Heart right ventricle (tissue), 16 donors: ENCODE measurements at places on chromosomes 7 and 10.

GRCh38 chr10:29245476-29245875 lies 43.4 kb upstream of the LYZL1 start:
- H3K36me3 ChIP-seq: no peaks in the 10 kb centered on the region
- no peaks in the 10 kb centered on the region for H3K4me1 ChIP-seq
- H3K27me3 ChIP-seq: peaks cover 3% of the 10 kb centered on the region
- DNase-seq: no peak

- H3K4me1 ChIP-seq: no peaks in the 10 kb centered on the region
- no peaks in the 10 kb centered on the region for H3K36me3 ChIP-seq
- no peaks in the 10 kb centered on the region for H3K27me3 ChIP-seq
- no peak overlapping the region for H3K4me3 ChIP-seq
These were observed 143.9 kb upstream of the SEMA3C start for GRCh38 chr7:81062755-81063154.

DNA sequence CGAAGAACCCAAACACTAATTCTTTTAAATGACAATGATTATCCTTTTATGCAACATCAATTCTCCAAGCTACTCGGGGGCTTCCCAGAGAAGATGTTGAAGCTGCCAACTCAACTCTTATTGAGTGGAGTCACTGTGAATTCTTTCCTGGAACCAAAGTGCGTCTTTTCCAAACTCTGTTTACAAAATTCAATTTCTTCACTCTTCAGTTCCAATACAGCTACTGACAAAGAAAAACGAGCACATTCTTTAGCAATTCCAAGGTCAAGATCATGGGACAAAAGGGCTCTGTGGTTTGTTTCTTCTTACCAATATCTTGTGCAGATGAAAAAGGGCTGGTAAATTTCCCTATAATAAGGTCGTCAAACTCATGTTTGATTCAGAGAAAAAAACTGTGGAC lies 74.2 kb downstream of the FAS start:
- H3K4me3 ChIP-seq: no peak overlapping the region
- no peak overlapping the region for H3K27ac ChIP-seq
- H3K36me3 ChIP-seq: no peaks in the 10 kb centered on the region
- no peak for DNase-seq
- H3K4me1 ChIP-seq: peaks cover 18% of the 10 kb centered on the region

GRCh38 chr7:33677556-33677955 lies 227.8 kb upstream of the BMPER start:
- H3K4me1 ChIP-seq: no peaks in the 10 kb centered on the region
- DNase-seq: no peak
- no peaks in the 10 kb centered on the region for H3K27me3 ChIP-seq
- H3K4me3 ChIP-seq: no peak overlapping the region
- no peak overlapping the region for H3K27ac ChIP-seq

DNA sequence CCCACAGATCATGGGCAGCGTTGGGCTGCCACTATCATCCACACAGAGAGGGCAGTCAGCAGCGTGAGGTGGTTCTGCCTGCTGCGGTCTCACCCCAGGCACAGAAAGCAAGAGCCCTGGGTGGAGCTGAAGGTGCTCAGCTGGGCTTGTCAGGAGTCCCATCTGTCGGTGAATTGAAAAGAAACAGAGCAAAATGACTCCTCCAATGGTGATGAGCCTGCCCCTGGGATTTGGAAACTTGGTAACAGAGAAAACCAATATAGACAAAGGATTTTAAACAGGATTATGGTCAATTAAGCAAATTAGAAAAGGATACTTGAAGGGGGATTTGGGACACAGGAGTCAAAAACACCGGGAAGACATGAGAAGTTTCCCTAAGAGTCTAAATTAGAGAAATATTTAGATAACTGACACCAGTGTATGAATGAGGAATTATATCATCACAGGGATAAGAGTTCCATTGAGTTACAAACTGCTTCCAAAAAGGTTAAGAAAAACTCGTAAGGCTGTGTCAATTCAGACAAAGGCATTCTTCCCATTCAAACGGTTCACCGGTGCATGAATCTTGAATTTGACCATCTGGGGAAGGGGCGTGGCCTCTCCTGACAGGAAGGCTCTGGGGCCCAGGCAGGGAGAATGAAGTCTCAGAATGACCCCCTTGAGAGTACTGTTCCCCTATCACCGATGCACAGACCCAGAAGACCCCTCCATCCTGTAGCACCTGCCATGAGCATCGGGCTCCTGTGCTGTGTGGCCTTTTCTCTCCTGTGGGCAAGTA lies 70.0 kb upstream of the PRSS58 start:
- H3K27me3 ChIP-seq: peaks cover 15% of the 10 kb centered on the region
- no peak overlapping the region for H3K4me3 ChIP-seq
- no peaks in the 10 kb centered on the region for H3K4me1 ChIP-seq

DNA sequence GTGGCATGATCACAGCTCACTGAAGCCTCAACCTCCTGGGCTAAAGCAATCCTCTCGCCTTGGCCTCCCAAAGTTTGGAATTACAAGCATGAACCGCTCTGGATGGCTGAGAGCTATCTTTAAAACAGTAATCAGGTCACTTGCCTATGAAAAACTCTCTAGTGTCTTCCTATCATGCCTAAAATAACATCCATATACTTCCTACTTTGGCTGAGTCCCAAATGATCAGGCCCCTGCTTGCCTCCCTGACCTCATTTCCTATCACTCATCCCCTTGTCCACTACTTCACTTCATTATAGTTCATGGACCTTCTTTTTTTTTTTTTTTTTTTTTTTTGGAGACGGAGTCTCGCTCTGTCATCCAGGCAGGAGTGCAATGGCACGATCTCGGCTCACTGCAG lies 28.0 kb downstream of the SEPTIN7 start:
- H3K27me3 ChIP-seq: no peaks in the 10 kb centered on the region
- H3K4me1 ChIP-seq: peaks cover 3% of the 10 kb centered on the region
- H3K4me3 ChIP-seq: no peak overlapping the region
- H3K36me3 ChIP-seq: no peaks in the 10 kb centered on the region

DNA sequence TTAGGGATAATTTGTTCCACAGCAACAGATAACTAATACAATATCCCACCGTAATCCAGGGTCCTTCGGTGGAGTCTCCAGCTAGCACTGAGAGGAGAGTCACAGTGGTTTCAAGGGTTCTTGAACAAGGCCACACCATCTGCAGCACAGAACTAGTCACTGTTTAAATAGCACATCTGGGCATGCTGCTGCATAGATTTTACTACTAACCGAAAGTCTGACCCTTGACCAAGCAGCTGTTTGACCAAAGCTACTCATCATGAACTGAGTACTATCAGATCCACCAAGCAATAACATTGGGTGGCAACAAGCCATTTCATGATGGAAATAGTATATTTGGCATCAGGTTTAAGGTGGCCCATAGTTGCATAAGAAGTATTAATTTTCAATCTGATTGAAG lies 53.2 kb downstream of the ANKMY2 start:
- no peak overlapping the region for H3K27ac ChIP-seq
- no peak overlapping the region for H3K4me3 ChIP-seq
- DNase-seq: no peak
- H3K36me3 ChIP-seq: peaks cover 4% of the 10 kb centered on the region
- H3K27me3 ChIP-seq: no peaks in the 10 kb centered on the region

DNA sequence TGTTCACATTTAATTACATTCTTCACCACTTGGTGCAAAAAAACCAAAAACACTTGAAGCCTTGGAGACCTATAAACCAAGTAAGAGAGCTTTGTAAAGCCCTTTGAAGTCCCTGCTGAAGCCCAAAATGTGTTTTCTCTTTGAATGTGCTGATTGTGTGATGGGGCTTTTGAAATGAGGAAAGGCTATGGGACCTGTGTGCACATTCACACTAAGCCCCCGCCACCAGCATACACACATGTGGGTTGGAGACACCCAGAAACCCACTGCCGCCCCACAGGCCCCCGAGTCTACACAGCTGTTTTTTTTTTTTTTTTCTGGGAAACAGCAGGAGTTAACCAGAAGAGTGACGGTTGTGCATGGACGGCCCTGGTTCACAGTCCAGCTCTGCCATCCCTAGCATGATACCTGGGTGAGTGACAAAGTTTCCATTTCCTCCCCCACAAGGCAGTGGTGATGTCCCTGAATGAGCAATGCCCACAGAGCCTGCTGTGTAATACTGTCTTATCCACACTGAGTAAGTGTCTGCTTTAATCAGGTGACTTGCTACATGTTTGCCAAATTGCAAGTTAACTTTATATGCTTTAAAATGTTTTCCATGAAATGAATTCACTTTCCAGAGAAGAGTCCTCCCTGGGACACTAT lies 154.6 kb upstream of the GDF10 start:
- H3K4me3 ChIP-seq: no peak overlapping the region
- H3K27ac ChIP-seq: no peak overlapping the region
- H3K4me1 ChIP-seq: no peaks in the 10 kb centered on the region
- H3K36me3 ChIP-seq: no peaks in the 10 kb centered on the region
- no peak for DNase-seq
- no peaks in the 10 kb centered on the region for H3K27me3 ChIP-seq

- no peaks in the 10 kb centered on the region for H3K27me3 ChIP-seq
- H3K4me3 ChIP-seq: no peak overlapping the region
- no peaks in the 10 kb centered on the region for H3K36me3 ChIP-seq
- DNase-seq: no peak
- H3K4me1 ChIP-seq: peaks cover 16% of the 10 kb centered on the region
- no peak overlapping the region for H3K27ac ChIP-seq
These were observed 92.6 kb downstream of the MLLT10 start for GRCh38 chr10:21626457-21627161.

DNA sequence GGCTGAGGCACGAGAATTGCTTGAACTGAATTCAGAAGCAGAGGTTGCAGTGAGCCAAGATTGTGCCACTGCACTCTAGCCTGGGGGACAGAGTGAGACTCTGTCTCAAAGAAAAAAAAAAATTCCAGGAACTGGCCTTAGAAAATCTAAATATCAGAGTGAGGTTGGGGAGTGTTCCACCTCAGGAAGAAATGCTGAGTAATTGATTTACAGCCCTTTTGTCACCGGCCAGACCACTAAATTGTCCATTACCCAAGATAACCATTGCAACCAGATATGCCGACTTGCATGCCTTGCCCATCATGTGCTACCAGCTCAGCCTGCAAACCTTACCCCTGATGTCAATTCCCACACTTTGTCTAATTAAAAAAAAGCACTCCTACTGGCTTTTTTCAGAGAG lies 42.4 kb downstream of the CRCP start:
- no peak overlapping the region for H3K27ac ChIP-seq
- no peak overlapping the region for H3K4me3 ChIP-seq
- H3K36me3 ChIP-seq: peaks cover 77% of the 10 kb centered on the region
- no peak for DNase-seq

DNA sequence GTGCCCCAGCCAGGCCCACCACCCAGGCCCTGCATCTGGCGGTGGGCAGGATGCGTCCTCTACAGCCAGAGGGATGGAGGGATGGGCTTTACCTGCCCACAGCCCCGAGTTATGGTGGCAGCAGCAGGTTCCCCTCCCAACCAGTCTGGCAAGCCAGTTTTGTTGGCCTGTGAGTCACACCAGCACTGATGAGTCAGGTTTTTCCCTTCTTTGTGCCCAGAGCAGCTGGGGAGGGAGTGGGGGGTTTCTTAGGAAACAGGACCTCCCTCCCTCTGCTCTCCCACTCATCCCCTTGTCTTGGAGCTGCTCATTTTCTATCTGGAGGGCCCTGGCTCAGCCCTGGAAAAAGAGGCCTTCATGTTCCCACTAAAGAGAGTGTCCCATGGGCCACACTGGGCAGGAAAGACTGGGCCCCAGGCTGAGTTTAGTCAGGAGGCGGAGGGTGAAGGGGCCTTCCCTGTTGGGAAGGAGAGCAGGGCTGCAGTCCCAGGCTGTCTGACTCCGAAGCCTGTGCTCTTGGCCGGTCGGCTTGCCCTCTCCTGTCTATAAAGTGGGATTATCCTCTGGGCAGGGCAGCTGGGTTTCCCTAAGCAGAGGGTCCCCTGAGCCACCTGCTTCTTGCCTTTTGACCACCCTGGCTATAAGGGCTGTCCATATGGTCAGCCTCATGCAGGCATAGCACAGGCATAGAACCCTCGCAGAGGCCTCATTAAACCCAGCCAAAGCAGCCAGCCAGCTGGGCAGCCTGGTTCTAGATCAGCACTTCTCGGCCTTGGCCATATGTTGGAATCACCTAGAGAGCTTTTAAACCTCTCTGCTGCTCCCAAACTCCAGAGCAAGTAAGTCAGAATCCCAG lies 30.2 kb upstream of the ANKRD2 start:
- H3K4me1 ChIP-seq: peaks cover 19% of the 10 kb centered on the region
- H3K36me3 ChIP-seq: no peaks in the 10 kb centered on the region
- H3K27ac ChIP-seq: peak overlapping the region; percentile 75
- DNase-seq: peak; percentile 83

GRCh38 chr10:121598263-121599249 lies at the start of gene FGFR2:
Gene FGFR2 (minus strand): TSS chr10:121598444. CDS start chr10:121593817, 4,627 bp downstream.
- H3K27ac ChIP-seq: no peak within 1 kb of the TSS
- H3K4me1 ChIP-seq: no peaks in the 10 kb centered on the region
- no peaks in the 10 kb centered on the region for H3K36me3 ChIP-seq

- no peaks in the 10 kb centered on the region for H3K27me3 ChIP-seq
- no peaks in the 10 kb centered on the region for H3K4me1 ChIP-seq
- DNase-seq: no peak
- no peaks in the 10 kb centered on the region for H3K36me3 ChIP-seq
These were observed 380.6 kb downstream of the PHTF2 start for GRCh38 chr7:78179211-78179610.

- H3K27ac ChIP-seq: peak overlapping the region; percentile 19
- H3K4me1 ChIP-seq: no peaks in the 10 kb centered on the region
- H3K4me3 ChIP-seq: no peak overlapping the region
- H3K36me3 ChIP-seq: no peaks in the 10 kb centered on the region
- H3K27me3 ChIP-seq: no peaks in the 10 kb centered on the region
These were observed 424.2 kb upstream of the CNTNAP2 start for GRCh38 chr7:145692237-145692950.

DNA sequence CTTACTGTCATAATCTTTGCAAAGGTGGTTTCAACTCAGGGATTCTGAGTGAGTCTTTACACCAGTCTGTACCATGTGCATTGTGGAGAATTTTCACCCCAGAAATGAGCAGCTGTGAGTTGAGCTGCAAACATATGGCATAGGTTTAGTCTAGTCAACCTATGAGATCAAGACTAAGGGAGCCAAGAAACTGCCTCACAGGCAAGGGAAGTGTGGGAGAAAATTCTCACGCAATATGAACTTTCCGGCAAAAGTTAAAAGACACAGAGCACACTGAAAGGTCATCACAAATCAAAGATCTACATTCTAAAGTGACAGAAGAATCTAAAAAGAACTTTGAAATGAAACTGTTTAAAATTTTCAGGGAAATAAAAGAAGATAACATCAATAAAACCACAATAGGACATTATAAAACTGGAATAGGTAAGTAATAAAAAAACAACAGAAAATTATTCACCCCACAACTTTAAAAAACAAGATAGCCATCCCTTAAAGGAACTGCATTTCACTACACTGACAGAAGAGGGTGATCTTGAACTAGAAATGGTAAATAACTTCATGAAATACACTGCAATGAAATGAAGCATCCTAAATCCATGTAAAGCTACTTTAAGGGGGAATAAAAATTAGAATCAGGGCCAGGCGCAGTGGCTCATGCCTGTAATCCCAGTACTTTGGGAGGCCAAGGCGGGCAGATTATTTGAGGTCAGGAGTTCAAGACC lies 63.5 kb downstream of the LGI1 start:
- no peak overlapping the region for H3K27ac ChIP-seq
- H3K27me3 ChIP-seq: no peaks in the 10 kb centered on the region
- H3K36me3 ChIP-seq: no peaks in the 10 kb centered on the region

GRCh38 chr10:35387768-35388167 lies 51.5 kb downstream of the CCNY start:
- no peak for DNase-seq
- H3K4me1 ChIP-seq: peaks cover 77% of the 10 kb centered on the region
- no peak overlapping the region for H3K4me3 ChIP-seq
- no peaks in the 10 kb centered on the region for H3K36me3 ChIP-seq
- H3K27me3 ChIP-seq: no peaks in the 10 kb centered on the region
- H3K27ac ChIP-seq: no peak overlapping the region
